ENCODE measurements at places on chromosomes 12 and 14. TPM values are rescaled to one million over a fixed set of nuclear protein-coding genes. Genes with fewer than 3 reads are reported as not detected.

The ZNF891 gene
- total RNA-seq = 7.3 TPM

DNA sequence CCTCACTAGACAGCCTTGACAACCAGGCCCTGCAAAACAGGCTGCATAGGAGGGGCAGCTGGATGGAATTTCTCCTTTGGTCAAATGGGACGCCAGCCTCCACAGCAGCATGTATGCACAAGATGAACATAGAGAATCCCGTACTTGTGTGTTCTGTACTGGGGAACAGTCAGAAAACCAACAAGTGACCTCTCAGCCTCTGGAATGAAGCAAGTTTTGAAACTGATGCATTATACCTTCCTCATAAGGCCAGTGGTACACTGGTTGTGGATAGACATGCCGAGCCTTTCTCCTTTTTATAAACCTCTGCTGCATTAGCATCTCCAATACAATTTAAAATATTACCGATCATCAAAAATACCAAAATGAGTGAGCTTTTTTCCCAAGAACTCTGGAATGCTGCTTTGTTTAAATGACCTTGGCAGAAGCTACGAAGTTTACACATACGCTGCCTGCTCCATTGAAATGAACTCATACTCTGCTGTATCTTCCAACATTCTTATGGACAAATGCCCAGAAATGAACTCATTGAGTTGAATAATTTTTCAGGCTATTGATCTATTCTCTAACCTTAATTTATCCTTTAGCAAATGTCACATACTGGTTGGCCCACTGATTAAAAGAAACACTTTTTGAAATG lies 47.6 kb upstream of the FERMT2 start:
- peak; percentile 18 for DNase-seq

- DNase-seq = no peak
Measured at GRCh38 chr12:42756841-42757623, 167.5 kb upstream of the PRICKLE1 start.

The PLEKHD1 gene
- total RNA-seq = 0.11 TPM

DNA sequence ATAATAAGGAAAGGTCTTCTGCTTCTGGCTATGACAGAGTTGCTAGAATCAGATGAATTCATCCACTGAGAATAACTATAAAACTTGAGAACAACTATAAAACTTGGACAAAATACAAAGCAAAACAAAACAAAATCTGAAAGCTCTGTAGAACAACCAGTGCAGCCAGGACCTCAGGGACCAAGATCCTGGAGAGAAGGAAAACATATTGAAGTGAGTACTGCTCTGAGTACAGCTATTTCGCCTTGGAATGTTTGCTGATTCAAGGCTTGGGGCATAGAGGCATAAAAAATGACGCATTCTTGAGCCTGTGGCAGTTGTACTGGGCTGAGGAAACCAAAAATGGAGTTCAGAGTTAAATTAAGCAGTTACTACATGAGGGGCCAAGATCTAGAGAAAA lies 21.7 kb downstream of the FOXA1 start:
- DNase-seq = no peak

The KLHL33 gene
- total RNA-seq = 0.69 TPM
